Endothelial cell of umbilical vein (primary cell): ENCODE measurements at places on chromosomes 1 and 21. TPM values are rescaled to one million over a fixed set of nuclear protein-coding genes. Genes with fewer than 3 reads are reported as not detected.

Gene PLCH2
- polyA plus RNA-seq, result 0.16 and 0.19 TPM in 2 replicates

Gene BEST4
- 0.21 and 0.29 TPM in 2 replicates for polyA plus RNA-seq

Gene OR2G6
- polyA plus RNA-seq, result not detected in 2 replicates

Gene CNR2
- polyA plus RNA-seq, result not detected in 2 replicates

DNA sequence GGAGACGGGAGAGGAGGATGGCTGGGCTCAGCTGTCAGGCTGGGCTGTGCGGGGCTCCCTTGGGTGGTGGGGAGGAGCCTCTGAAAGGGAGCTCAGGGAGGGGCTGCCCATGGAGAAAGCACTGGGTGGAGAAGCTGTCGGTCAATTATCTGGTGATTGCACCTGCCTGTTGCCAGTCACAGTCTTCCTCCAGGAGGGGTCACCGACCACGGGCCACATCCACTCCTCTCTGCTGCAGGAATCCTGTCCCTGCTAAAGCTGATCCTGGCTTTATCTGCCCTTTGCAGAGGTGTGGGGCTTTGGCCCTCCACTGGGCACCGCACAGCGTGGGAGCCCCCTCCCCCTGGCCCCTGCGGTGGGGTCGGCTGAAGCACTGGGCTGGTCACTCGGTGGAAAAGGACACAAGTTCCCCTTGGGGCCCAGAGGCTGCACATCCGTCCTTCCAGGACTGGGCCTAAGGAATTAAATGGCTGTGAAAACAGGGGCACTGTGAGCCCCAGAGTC is 21.8 kb upstream of the COL18A1 start:
- DNase-seq, result no peak

DNA sequence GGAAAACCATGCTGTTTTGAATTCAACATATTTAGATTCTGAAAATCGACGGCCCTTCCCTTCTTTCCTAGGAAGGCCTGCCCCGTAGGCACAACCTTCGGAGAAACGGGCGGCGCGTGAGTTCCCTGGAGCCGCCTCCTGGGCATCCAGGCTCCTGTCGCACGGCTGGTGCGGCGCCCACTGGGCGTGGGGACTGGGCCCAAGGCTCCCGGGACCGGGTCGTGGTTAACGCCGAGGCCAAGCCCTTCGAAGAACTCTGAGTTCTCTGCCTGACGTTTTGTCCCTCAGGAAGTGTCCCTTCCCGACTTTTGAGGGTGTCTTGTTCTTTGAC is 19.2 kb upstream of the TBX15 start:
- DNase-seq, result no peak

GRCh38 chr1:7268983-7269382 is 483.7 kb downstream of the CAMTA1 start:
- no peak for DNase-seq

DNA sequence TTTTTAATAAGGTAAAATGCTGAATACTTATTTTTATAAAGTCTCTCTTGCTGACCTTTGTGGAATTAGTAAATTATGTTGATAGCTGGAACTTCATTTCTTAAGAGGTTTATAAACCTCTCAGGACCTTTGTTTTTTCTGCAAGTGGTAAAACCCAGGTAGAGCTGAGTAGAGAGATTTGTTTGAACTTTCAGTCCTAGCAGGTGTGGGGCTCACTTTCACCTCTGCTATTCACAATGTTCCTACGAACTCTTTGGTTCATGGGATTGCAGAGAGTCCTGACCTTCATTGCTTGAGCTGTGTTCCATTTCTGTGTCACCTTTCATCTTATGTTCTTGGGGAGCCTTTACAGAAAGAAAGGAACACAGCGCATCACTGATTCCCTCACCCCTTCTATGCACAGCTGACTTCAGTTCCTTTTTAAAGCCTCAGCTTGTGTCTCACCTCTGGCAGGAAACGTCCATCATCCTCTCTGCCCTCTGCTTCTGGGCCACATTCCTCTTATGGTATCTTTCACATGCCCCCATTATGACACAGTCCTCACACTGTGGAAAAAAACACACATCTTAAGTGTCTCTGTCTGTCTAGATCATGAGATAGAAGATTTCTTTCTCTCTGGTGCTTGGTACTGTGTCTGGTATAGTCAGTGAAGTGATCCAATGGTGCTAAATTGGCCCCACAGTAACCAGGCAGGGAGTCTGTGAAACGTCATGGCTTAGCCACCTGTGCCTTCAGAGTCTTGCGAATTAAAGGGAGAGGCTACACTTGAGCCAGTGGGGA is 262.5 kb upstream of the B3GALT2 start:
- DNase-seq, result no peak

DNA sequence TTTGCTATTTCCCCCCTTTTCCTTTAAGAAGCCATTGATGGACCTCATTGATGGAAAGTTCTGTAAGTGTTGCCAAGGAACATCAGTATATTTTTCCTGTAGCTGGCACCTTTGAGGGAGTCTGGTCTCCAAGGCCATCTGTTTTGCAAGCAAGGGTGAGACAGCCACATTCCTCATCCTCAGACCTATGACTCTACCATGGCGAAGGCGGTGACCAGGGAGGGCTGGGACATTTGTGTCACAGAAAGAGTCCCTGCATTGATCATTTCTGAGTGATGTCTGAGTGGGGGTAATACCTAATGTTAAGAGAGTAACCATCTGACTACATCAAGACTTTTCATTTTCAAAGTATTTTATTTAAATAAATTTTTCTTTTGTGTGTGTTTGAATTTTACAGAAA is 35.4 kb downstream of the KIAA0040 start:
- no peak for DNase-seq

GRCh38 chr1:183841550-183841949 is 36.6 kb downstream of the RGL1 start:
- no peak for DNase-seq
